ENCODE measurements at places on chromosomes 7 and 10.

DNA sequence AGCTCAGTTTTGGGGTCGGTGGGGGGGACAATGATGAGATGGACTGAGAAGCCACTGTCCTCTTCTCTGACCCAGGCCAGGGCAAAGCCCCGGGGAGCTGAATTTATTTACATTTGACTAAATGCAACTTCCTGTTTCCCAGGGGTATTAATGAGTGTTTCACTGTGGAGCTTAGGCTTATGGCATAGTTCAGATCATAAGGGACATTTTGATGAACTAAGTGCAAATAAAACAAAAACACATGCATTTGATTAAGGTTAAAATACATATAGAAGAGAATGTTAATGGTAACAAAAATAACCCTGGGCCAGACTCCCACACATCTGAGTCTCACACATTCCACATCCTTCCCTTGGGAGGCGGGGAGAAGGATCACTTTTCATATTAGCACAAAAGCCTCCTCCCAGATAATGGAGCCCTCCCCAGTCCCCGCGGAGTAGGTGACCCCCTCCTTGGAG is 320.6 kb downstream of the FRMD4A start:
- DNase-seq = peak; percentile 14

DNA sequence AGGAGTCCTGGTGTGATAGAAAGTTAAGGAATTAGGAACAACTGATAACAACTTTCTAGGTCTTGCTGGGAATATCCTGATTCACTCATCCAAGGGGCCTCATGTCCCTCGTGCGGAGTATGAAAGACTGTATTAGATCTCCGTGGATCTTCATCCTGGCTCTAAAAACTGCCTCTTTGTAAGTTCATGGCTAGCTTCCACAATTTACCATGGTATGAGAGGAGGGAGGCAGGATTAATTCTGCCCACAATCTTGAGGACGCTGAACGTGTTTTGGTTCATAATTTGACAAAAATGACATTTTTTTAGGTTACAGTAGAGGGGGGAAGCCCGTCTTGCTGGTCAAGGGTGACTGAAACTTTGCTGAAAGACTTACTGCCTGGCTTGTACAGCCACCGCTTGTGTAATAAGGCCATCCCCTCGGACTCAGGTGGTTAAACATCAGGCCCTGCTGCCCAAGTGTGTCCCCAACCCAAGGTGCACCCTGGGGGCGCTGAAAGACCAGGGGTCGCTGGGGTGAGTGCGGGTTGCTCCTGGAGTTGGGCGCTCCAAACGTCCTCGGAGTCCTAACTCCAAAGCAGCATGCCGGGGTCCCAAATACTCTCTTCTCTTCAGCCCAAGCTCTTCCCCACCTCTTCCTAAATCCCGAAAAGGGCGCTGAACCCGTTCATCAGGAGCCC is 733 bp downstream of the HIBADH start:
- no peak for DNase-seq

- DNase-seq = no peak
These were observed 339.2 kb downstream of the DNAJB6 start for GRCh38 chr7:157676001-157676400.

DNA sequence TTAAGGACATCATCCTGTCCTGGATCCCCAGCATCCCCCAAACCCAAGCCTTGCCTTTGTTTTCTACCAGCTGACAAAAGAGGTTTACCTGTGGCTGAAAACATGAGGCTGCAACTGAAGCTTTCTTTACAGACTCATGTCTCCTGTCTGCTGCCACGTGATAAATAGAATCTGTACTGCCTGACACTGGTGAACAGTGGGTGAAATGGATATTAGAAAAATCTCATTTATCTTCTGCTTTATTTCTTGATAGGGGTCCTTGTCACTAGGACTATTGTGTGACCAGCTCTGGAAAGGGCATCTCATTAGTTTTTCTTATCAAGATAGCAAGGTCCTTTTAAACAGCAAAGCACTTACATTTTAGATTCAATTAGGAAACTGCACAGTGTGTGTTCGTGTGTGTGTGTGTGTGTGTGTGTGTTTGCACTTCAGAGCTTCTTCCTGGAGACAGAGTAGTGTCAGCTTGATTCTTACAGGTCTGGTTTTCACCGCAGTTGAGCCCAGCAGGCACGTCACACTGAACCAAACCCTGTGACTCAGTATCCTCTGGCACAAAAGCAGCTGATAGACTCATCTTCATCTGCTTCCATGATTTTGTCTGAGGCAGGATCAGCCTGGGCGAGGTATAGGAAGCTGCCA is 373.5 kb upstream of the CELF2 start:
- DNase-seq = no peak

GRCh38 chr10:60508037-60508436 is 118.4 kb upstream of the ANK3 start:
- DNase-seq = no peak

GRCh38 chr7:90232430-90232829 is 12.5 kb upstream of the CFAP69 start:
- DNase-seq = no peak

- no peak for DNase-seq
These were observed 503.8 kb downstream of the INHBA start for GRCh38 chr7:41199136-41199535.

DNA sequence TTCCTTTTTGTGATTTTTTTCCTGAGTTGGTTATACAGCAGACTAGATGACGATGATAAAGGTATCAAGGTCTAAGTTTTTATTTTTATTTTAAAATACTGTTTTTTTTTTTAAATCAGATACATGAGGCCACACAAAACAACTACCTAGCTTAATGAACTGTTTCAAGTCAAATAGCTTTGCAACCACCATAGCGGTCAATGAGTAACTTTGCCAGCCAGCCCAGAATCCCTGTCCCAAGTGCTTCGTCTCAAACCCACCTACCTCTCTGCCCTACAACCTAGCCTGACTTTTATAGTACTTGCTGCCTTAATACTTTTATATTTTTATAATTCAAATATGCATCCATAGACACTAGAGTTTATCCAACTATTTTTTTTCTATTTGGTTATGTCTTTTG is 676.5 kb downstream of the NRG3 start:
- peak; percentile 26 for DNase-seq

Data from ACHN (cell line).